ENCODE measurements at places on chromosomes 13 and 19. TPM values are rescaled to one million over a fixed set of nuclear protein-coding genes. Genes with fewer than 3 reads are reported as not detected.

The PSG1 gene
- total RNA-seq: not detected

The LMTK3 gene
- 7.1 TPM for total RNA-seq

The LGALS4 gene
- total RNA-seq: 4.2 TPM

DNA sequence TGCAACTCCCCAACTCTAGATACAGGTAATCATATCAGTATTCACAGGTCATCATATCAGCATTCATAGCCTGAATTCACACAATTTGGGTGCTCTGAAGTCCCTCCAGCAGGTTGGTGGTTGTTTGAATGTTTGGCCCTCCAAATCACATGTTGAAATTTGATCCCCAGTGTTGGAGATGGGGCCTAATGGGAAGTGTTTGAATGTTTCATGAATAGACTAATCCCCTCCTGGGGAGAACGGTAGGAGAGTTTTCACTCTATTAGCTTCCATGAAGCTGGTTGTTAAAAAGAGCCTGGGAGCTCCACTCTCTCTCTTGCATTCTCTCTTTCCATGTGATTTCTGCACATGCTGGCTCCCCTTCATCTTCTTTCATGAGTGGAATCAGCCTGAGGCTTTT lies 288.6 kb upstream of the PCDH9 start:
- H3K27me3 ChIP-seq: no peaks in the 10 kb centered on the region
- DNase-seq: no peak
- no peaks in the 10 kb centered on the region for H3K36me3 ChIP-seq
- H3K4me1 ChIP-seq: no peaks in the 10 kb centered on the region
- no peak overlapping the region for H3K27ac ChIP-seq
- H3K4me3 ChIP-seq: no peak overlapping the region

- DNase-seq: no peak
- H3K27ac ChIP-seq: no peak overlapping the region
- H3K4me1 ChIP-seq: no peaks in the 10 kb centered on the region
- no peaks in the 10 kb centered on the region for H3K36me3 ChIP-seq
- no peak overlapping the region for H3K4me3 ChIP-seq
Observed at GRCh38 chr13:20106742-20107141, 54.1 kb downstream of the GJA3 start.

- no peak overlapping the region for H3K4me3 ChIP-seq
- H3K36me3 ChIP-seq: peaks cover 100% of the 10 kb centered on the region
- DNase-seq: no peak
- no peaks in the 10 kb centered on the region for H3K27me3 ChIP-seq
- no peak overlapping the region for H3K27ac ChIP-seq
Observed at GRCh38 chr19:14450168-14450874, 17.2 kb downstream of the PKN1 start.

DNA sequence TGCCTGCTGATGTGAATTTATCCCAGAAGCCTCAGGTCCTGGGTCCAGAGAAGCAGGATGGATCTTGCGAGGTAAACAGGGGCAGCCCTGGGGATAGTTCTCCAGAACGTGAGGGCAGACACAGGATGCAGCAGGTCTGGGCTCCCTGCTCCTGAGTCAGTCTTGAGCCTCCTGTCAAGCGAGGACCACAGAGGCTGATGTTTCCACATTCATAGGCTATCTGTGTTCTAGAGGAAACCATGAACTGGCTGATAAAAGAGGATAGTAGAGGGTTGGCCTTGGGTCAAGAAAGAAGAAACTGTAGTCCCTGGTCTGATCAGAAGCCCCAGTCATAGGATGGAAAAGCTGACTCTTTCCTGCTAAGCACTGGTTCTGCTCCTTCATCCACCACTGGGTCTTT lies 2.2 kb downstream of the ZNF175 start:
- no peak for DNase-seq
- H3K27ac ChIP-seq: no peak overlapping the region
- H3K4me1 ChIP-seq: peaks cover 22% of the 10 kb centered on the region
- no peak overlapping the region for H3K4me3 ChIP-seq
- H3K27me3 ChIP-seq: no peaks in the 10 kb centered on the region

DNA sequence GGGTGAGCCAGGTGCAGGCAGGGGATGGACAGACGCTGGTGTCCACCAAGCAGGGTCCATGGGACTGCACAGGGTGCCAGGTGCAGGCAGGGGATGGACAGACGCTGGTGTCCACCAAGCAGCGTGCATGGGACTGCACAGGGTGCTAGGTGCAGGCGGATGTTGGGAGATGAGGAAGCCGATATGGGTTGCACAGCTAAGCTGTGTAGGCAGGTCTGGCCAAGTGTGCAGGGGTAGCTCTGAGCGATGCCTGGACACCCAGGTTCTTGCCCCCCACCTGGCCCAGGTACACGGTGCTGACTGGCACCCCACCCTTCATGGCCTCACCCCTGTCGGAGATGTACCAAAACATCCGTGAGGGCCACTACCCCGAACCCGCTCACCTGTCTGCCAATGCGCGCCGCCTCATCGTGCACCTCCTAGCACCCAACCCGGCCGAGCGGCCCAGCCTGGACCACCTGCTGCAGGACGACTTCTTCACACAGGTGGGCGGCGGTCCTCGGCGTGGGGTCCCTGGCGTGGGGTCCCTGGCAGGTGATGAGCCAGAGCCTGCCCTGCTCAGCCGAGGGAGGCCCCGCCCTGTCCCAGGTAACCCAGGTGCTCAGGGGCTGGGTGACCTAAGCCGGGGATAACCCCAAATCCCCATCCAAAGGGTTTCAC lies 3.9 kb downstream of the PLK5 start:
- H3K27me3 ChIP-seq: peaks cover 63% of the 10 kb centered on the region
- H3K36me3 ChIP-seq: no peaks in the 10 kb centered on the region
- no peak overlapping the region for H3K27ac ChIP-seq

DNA sequence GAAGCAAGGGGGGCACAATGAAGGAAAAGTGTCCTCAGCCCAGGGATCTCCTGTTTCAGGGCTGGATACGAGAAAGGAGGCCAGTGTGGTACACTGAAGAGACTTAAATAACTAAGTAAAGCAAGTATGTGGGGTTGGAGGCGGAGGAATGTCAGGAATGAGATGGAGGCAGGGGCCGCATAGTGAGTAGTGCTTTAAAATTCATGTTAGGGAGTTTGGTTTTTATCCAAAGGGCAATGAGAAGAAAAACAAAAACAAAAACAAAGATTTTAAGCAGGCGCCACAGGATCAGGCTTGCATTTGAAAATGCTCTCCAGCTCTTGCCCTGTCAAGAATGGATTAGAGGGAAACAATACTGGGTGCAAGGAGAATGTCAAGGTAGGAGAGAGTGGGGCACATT lies 273.4 kb downstream of the DCLK1 start:
- no peaks in the 10 kb centered on the region for H3K27me3 ChIP-seq
- no peaks in the 10 kb centered on the region for H3K4me1 ChIP-seq
- H3K27ac ChIP-seq: no peak overlapping the region
- no peak overlapping the region for H3K4me3 ChIP-seq

DNA sequence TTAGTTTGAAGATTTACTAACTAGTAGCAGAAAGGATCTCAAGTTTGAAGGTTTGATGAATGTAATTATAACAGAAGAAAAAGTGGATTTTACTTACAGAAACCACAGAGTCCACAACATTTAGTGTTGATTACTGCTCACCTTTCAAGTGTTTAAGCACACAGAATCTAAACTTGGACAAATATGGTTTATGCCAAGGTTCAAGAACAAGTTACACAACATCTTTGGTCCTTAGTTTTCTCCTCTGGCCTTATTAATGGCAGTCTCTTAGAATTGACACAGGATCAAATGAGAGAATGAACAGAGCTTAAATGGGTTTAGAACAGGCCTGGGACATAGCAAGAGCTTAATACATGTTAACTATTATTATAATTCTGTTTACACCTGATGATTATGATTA lies 133.0 kb downstream of the RBM26 start:
- H3K4me3 ChIP-seq: no peak overlapping the region
- no peak for DNase-seq
- no peak overlapping the region for H3K27ac ChIP-seq
- H3K36me3 ChIP-seq: no peaks in the 10 kb centered on the region

GRCh38 chr13:47334173-47334572 lies 437.3 kb upstream of the HTR2A start:
- no peaks in the 10 kb centered on the region for H3K36me3 ChIP-seq
- no peaks in the 10 kb centered on the region for H3K27me3 ChIP-seq
- no peaks in the 10 kb centered on the region for H3K4me1 ChIP-seq
- no peak overlapping the region for H3K27ac ChIP-seq

DNA sequence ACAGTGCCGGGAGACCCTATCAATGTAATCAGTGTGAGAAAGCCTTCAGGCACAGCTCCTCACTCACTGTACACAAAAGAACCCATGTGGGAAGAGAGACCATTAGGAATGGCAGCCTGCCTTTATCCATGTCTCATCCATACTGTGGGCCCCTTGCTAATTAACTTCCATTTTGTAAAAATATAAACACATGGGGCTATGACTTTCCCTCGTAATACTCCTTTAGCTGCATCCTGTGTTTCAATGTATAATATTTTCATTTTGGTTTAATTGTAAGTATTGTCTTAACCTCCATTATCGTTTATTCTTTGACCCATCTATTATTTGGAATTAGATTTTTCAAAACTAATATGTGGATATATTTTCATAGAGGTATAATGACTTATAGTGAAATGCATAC lies 29.3 kb downstream of the ZNF333 start:
- H3K4me3 ChIP-seq: no peak overlapping the region
- H3K27me3 ChIP-seq: no peaks in the 10 kb centered on the region
- no peak overlapping the region for H3K27ac ChIP-seq
- H3K36me3 ChIP-seq: peaks cover 47% of the 10 kb centered on the region
- DNase-seq: no peak

DNA sequence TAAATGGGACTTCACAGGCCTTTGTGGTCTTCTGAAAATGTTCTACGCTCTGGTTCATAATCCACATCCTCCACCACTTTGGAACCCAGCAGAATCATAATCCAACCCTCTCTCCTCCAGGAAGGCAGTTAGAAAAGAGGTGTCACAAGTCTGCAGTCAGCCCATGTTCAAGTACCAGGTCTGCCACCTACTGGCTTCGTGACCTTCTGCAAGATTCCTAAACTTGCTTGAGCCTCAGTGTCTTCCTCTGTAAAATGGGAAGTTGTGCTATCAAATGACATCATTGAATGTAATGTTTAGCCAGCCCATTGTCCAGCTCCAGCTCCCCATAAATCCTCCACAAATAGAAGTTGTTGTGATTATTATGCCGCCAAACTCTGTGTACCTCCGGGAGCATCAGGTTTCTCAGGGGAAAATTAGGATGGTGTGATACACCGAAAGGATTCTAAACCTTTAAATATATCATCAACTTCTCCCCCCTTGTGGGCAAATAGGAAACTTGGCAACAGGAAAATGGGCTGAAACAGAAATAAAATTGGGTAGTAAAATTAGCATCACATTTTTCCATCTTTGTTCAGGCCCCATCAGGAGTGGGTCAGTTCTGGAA lies 109.7 kb downstream of the NUFIP1 start:
- H3K4me3 ChIP-seq: no peak overlapping the region
- no peaks in the 10 kb centered on the region for H3K27me3 ChIP-seq
- DNase-seq: no peak
- no peaks in the 10 kb centered on the region for H3K36me3 ChIP-seq

GRCh38 chr13:59444210-59444857 lies 719.4 kb downstream of the DIAPH3 start:
- H3K4me3 ChIP-seq: no peak overlapping the region
- H3K4me1 ChIP-seq: no peaks in the 10 kb centered on the region
- DNase-seq: no peak
- H3K36me3 ChIP-seq: no peaks in the 10 kb centered on the region
- no peaks in the 10 kb centered on the region for H3K27me3 ChIP-seq

DNA sequence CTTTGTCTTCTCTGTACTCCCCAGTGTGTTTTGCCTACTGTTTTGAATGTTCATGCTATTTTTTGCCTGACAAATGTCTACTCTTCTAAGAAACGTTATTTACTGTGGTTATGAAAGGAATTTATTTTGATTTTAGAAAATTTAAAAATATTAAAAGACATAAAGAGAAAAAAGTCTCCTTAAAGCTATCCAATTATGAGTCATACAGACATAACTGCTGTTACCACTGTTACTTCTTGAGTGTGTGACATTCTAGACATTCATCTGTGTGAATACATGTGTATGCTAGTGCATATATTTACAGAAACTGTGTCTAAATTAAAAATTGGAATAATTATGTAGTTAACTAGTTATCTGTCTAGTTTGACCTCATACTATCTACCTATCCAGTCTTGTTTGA lies 187.6 kb upstream of the SGCG start:
- no peaks in the 10 kb centered on the region for H3K36me3 ChIP-seq
- H3K4me1 ChIP-seq: no peaks in the 10 kb centered on the region
- H3K4me3 ChIP-seq: no peak overlapping the region

DNA sequence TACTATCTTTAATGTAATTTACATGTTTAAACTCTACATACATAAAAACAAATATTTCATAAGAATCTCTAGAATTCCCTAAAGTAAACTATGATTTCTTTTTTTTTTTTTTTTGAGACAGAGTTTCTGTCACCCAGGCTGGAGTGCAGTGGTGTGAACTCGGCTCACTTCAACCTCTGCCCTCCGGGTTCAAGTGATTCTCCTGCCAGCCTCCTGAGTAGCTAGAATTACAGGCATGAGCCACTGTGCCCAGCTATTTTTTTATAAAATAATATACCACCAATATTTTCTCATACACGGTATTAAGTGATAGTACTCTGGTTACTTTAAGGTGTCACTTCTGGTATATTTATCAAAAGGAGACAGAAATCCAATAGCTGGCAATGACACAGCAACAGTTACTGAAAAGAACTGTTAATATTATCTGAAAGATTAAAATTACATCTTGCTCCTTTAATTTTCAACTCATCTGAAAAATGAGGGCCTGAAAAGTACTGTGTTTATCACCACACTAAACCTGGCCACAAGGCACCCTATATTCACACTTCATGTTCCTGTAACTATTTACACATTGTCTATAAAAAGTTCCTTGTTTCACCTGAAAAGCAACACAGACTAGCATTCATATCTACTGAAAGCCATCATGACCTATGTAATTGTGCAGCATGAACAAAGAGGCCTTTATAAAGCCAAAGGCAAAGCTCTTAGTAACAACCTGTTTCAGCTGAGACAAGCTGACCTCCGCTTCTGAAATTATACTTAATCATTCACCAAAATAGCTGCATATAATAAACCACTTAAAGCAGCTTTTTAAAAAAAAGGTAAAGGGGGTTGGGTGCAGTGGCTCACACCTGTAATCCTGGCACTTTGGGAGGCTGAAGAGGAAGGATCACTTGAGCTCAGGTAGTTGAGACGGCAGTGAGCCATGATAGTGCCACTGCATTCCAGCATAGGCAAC lies 106.1 kb downstream of the SLC25A15 start:
- H3K36me3 ChIP-seq: no peaks in the 10 kb centered on the region
- no peaks in the 10 kb centered on the region for H3K4me1 ChIP-seq
- DNase-seq: no peak
- no peak overlapping the region for H3K27ac ChIP-seq
- no peak overlapping the region for H3K4me3 ChIP-seq
- no peaks in the 10 kb centered on the region for H3K27me3 ChIP-seq

DNA sequence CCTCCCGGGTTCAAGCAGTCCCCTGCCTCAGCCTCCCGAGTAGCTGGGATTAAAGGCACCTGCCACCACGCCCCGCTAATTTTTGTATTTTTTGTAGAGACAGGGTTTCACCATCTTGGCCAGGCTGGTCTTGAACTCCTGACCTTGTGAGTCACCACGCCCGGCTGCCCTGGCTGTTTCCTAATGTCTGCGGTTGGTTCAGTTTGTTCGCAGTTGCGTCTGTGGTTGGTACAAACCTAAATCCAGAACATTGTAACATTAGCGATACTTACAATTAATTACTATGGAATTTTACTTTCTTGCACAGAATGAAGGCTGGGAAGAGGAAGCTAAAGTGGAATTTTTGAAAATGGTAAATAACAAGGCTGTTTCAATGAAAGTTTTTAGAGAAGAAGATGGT lies 38.1 kb downstream of the RNF17 start:
- H3K27me3 ChIP-seq: no peaks in the 10 kb centered on the region
- H3K4me3 ChIP-seq: no peak overlapping the region

GRCh38 chr13:38349390-38350113 lies at the start of gene UFM1:
Gene UFM1 (plus strand): TSS chr13:38349851. CDS start chr13:38349920, 69 bp downstream.
- H3K27ac ChIP-seq: peak within 1 kb of the TSS; percentile 91
- peak within 1 kb of the TSS; percentile 77 for H3K4me3 ChIP-seq
- H3K36me3 ChIP-seq: peaks cover 17% of the 10 kb centered on the region
- H3K4me1 ChIP-seq: peaks cover 21% of the 10 kb centered on the region

All from lower lobe of right lung (tissue), 2 donors.